ENCODE measurements at places on chromosomes 3 and 15. TPM values are rescaled to one million over a fixed set of nuclear protein-coding genes. Genes with fewer than 3 reads are reported as not detected.

Gene ZKSCAN7
- 23.9 TPM for polyA plus RNA-seq

Gene INSYN1
- 21.3 TPM for polyA plus RNA-seq

Gene MITF
- not detected for polyA plus RNA-seq

Gene TMEM207
- not detected for polyA plus RNA-seq

Gene MYZAP
- polyA plus RNA-seq, result 0.16 TPM

Gene INKA1
- 1.7 TPM for polyA plus RNA-seq

Gene GRM2
- polyA plus RNA-seq, result 11.6 TPM

Gene CCR5
- not detected for polyA plus RNA-seq

Measured in neural cell (in vitro differentiated cells).